ENCODE measurements at places on chromosomes 2 and 18.
A peak's percentile ranks its signal among the peaks of the same experiment; 100 is the strongest.

GRCh38 chr18:60193780-60194179, 178.8 kb downstream of the MC4R start:
- DNase-seq, result no peak

DNA sequence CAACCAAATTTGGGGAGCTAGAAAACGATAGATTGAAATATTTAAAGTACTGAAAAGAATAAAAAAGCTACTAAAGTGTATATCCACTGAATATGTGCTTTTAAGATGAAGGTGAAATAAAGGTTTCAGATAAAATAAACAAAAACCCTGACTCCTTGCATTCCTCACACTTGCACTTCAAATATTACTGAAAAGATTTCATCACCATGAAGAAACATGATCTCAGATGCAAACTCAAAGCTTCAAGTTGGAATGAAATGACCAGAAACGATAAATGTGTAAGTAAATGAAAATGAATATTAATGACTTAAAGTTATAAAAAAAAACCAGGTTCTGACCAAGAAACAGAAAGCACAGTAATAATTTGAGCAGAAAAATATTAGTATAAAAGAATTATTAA, 1246.0 kb upstream of the ACVR2A start:
- no peak for DNase-seq

DNA sequence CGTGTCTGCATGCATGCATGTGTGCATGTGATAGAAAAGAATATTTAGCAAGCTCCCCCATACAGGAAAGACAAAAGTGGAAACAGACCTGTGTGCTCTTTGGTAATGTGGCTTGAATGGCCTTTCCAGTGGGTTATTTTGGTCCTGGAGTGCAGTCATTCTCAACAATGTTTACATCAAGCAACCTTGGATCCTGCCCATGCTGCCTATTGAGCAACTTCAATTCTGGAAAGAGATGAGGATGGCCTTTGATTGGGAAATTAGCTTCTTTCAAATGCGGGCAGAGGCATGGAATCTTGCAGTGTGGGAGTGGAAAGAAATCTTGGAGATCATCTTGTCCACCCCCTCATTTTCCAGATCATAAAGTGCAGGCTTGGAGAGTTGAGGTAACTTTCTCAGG, 87.2 kb upstream of the SMAD2 start:
- DNase-seq, result no peak

GRCh38 chr2:171319164-171319810, 114.5 kb downstream of the METTL8 start:
- DNase-seq, result peak; percentile 41

DNA sequence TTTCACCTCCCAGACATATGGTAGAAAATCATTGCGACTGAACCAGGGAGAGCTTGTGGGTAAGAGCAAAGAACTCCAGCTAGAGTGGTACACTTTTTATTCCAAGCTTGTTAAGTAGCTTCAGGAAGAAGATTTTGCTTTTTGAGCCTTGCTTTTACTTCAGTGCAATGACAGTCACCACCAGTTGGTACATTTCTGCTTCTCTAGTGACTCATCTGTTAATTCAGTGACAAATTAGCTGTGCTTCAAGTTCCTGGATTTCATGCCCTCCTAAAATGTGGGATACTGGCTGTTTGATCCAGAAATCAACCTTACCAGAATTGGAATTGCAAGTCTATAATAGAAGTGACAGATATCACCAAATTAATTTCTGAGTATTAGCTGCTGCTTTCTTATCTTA, 117.6 kb upstream of the TTN start:
- DNase-seq, result no peak
